Memory B cell (primary cell): ENCODE measurements at places on chromosomes 2 and 18.

DNA sequence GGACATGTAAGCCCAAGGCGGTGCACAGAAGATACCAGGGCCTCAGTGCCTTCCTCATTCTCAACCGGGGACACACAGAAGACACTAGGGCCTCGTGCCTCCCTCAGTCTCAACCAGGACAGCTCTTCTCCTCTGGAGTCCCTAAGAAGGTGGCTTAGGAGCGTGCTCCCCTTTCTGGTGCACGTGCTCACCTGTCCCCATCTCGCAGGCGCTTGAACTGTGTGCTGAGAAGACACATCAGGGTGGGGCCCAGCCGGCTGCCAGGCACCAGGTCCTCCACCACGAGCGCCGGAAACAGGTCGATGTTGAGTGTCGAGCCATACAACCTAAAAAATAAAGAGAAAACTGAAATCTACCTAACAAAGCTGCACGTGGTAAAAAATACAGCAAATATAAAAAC lies 99.9 kb downstream of the PXDN start:
- no peaks in the 10 kb centered on the region for H3K36me3 ChIP-seq
- no peak overlapping the region for H3K27ac ChIP-seq
- no peaks in the 10 kb centered on the region for H3K4me1 ChIP-seq
- no peak for DNase-seq
- no peak overlapping the region for H3K4me3 ChIP-seq

DNA sequence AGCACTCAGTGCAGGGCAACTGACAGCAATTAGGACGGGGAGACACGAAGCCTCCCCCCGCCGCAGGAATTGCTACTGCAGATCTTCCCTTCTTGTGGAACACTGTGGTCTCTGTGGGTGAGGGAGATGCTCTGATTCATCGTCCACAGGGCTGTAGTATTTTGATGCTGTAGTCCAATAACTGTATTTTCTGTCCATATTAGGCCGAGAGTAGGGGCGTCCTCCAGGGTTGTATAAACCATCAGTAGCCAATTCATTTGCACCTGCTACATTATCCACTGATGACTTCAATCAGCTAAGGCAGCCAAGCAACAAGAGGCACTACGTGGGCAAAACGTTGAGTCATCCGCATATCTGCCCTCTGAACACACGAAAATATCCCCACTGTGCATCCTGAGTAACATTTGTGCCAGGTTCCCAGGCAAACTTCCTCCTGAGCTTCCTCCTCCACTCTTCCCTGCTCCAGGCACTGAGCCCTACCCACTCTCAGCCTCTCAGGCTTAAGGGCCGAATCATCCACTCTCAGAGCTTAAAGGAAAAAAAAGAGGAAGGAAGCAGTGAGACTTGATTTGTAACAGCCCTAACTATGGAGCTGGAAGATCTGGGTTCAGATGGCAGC lies 62.1 kb downstream of the LBH start:
- no peaks in the 10 kb centered on the region for H3K36me3 ChIP-seq
- no peak overlapping the region for H3K4me3 ChIP-seq
- no peak for DNase-seq
- peak overlapping the region; percentile 82 for H3K27ac ChIP-seq
- peaks cover 48% of the 10 kb centered on the region for H3K4me1 ChIP-seq

GRCh38 chr18:9437021-9437437 lies 38.3 kb upstream of the RALBP1 start:
- H3K4me3 ChIP-seq: no peak overlapping the region
- H3K27me3 ChIP-seq: no peaks in the 10 kb centered on the region
- DNase-seq: no peak
- no peaks in the 10 kb centered on the region for H3K36me3 ChIP-seq
- H3K27ac ChIP-seq: no peak overlapping the region
- peaks cover 6% of the 10 kb centered on the region for H3K4me1 ChIP-seq

DNA sequence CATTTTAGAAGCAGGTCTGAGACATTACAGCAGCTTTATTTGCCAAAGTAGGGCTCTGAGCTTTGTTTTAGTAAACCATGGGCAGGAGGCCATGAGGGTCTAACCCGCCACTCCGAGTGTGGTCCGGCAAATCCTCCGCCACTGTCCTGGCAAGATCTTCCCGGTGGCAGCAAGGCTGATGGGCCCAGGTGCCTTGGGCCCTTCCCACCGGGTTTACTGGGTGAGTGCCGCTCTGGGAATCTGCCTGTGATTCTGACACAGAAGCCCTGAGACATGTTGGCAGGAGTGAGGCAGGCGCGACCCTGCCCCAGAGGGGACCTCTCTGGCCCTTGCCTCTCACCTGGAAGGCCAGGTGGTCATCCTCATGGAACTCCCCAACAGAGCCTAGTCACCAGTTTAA lies 29.9 kb downstream of the MTERF4 start:
- H3K4me3 ChIP-seq: no peak overlapping the region
- no peak for DNase-seq
- H3K27me3 ChIP-seq: no peaks in the 10 kb centered on the region
- H3K4me1 ChIP-seq: no peaks in the 10 kb centered on the region

DNA sequence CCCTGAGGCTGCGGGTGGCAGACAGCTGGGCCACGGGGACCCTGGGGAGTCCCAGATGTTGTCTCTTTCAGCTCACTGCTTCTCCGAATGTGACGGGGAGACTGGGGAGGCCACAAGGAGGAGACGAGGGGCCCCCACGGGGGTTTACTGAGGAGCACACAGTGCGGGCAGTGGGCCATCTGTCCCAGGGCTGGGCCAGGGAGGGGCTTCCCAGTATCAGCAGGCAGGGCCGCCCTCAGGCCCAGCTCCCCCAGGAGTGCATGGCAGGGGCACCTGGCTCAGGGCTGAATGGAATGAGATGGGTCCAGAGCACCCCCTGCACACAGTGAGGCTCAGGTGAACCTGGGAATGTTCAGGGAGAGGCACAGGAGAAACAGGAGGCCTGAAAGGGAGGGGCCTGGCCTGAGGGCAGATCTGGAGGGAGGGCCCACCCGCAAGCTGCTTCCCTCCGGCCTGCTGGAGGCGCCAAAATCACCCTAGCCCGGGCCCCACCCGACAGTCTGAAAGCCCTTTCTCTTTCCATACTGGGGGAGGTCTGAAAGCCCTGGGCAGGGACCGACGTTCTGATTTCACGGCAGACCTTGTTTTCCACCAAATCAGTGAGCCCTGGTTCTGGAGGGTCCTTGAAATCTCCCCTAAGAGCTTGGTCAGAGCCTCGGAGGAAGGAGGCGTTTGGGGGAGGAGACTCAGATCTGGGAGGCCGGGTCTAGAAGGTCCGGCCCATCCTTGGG lies 35.5 kb upstream of the PTMA start:
- H3K4me1 ChIP-seq: peaks cover 56% of the 10 kb centered on the region
- no peaks in the 10 kb centered on the region for H3K36me3 ChIP-seq
- peak; percentile 92 for DNase-seq
- H3K27ac ChIP-seq: peak overlapping the region; percentile 99

DNA sequence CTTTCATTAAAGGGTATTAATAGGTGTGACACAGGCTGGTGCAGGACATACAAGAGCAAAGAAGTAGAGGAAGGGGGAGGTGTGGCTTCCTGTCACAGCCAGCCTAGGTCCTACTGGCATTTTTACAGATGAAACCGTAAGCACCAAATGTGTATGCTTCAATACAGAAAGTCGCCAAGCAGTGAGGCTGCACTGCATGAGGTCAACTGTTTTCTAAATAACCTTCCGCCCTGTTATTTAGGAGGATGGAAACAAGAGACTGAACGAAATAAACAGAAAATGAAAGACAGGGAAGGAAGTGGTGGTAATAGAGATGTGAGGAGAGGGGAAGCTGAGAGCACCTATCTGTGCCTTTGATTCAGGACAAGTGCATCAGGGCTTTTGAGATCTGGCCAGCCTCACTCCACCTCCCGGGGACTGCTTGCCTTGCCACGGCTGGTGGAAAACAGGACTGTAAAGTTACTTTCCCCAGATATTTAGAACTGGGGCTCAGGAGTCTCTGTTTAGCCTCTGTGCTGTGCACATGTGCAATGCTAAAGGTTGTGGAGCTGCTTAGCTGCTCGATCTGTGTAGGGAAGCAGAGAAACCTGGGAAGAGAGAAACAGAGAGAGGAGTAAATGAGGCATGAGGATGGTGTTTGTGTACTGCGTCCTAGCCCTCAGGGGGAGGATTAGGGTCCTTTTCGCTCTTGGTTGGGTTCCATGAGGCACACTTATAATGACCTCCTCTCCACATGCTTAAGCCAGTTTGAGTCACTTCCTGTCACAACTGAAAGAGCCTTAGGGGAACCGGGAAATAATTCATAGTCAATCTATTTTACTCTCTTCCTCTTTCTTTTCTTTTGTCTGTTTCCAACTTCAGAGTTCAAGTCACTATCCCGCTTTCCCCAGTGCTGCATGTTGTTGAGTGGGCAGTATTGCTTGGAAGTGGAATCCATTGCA lies 62.3 kb upstream of the BOD1L2 start:
- peaks cover 40% of the 10 kb centered on the region for H3K27me3 ChIP-seq
- peaks cover 5% of the 10 kb centered on the region for H3K36me3 ChIP-seq
- no peak overlapping the region for H3K4me3 ChIP-seq
- DNase-seq: no peak
- peaks cover 17% of the 10 kb centered on the region for H3K4me1 ChIP-seq

GRCh38 chr2:17470855-17471641 lies 47.2 kb downstream of the RAD51AP2 start:
- no peaks in the 10 kb centered on the region for H3K4me1 ChIP-seq
- no peak overlapping the region for H3K27ac ChIP-seq
- DNase-seq: no peak
- no peaks in the 10 kb centered on the region for H3K36me3 ChIP-seq
- peaks cover 2% of the 10 kb centered on the region for H3K27me3 ChIP-seq

DNA sequence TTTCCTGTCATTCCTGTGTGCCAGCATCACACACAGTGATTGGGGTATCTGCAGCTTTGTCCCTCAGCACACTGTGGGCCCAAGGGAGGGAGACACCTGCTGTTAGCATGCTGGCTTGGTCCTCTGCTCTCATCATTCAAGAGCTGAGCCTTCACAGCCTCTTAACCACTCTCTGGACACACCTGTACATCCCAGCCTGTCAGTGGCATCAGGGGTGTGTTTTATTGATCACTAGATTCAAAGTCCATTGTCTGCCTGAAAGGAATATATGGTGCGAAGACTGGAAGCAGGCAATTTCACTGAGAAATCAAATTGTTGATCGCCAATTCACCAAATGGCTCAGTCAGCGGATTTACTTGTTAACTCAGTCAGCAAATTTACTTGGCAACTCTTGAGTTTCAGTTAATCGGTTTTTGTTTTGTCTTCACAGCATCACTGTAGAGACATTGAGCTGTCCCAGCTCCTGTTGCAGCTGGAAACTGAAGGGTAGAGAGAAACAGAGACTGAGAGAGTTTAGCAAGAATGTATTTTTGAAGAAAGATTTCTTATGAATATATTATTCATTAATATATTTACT lies 56.3 kb upstream of the TMEM200C start:
- DNase-seq: no peak
- H3K27me3 ChIP-seq: no peaks in the 10 kb centered on the region
- H3K36me3 ChIP-seq: no peaks in the 10 kb centered on the region
- no peak overlapping the region for H3K4me3 ChIP-seq
- H3K27ac ChIP-seq: no peak overlapping the region

DNA sequence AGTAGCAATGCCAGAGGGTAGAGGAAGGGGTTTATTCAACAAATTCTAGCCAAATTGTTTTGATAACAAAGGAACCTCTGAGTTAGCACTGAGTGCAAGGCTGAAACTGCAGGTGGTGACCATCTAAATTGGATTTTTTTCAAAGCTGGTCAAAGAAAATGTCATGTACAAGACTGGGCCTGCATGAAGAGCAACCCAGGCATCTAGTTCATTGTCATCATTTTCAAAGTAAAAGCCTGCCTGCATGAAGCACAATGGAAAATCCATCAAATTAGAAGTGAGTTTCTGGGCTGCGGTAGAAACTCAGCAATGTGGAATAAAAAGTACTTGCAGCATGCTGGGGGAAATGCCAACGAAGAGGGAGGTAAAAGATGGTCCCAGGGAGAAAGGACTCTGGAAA lies 80.8 kb upstream of the PPP1CB start:
- no peak for DNase-seq
- no peaks in the 10 kb centered on the region for H3K4me1 ChIP-seq
- H3K27ac ChIP-seq: no peak overlapping the region
- no peak overlapping the region for H3K4me3 ChIP-seq
- H3K27me3 ChIP-seq: peaks cover 7% of the 10 kb centered on the region

GRCh38 chr2:214810671-214811070 lies 1.2 kb upstream of the BARD1 start:
- H3K27ac ChIP-seq: no peak overlapping the region
- peak overlapping the region; percentile 93 for H3K4me3 ChIP-seq
- peaks cover 20% of the 10 kb centered on the region for H3K4me1 ChIP-seq

GRCh38 chr2:98464772-98465310 lies 20.2 kb downstream of the INPP4A start:
- no peaks in the 10 kb centered on the region for H3K36me3 ChIP-seq
- peak overlapping the region; percentile 88 for H3K27ac ChIP-seq
- no peaks in the 10 kb centered on the region for H3K27me3 ChIP-seq

DNA sequence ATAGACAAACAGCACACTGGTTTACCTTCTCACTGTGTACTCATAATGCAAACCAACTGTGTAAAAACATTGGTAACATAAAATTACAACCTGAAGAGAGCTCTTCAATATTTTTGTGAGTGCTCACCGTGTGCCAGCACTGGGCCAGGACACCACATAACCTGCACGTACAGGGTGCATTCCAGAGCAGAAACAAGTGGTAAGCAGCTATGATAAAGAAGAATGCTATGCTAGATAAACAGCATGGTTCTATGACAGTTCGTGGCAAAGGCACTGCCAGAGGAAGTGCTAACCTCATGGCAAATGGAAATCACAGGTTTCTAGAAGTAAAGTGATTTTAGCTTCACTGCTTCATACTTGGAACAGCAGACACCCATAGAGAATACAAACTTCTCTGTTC lies 343.5 kb downstream of the MTX2 start:
- no peak overlapping the region for H3K27ac ChIP-seq
- H3K4me3 ChIP-seq: no peak overlapping the region
- no peaks in the 10 kb centered on the region for H3K36me3 ChIP-seq

DNA sequence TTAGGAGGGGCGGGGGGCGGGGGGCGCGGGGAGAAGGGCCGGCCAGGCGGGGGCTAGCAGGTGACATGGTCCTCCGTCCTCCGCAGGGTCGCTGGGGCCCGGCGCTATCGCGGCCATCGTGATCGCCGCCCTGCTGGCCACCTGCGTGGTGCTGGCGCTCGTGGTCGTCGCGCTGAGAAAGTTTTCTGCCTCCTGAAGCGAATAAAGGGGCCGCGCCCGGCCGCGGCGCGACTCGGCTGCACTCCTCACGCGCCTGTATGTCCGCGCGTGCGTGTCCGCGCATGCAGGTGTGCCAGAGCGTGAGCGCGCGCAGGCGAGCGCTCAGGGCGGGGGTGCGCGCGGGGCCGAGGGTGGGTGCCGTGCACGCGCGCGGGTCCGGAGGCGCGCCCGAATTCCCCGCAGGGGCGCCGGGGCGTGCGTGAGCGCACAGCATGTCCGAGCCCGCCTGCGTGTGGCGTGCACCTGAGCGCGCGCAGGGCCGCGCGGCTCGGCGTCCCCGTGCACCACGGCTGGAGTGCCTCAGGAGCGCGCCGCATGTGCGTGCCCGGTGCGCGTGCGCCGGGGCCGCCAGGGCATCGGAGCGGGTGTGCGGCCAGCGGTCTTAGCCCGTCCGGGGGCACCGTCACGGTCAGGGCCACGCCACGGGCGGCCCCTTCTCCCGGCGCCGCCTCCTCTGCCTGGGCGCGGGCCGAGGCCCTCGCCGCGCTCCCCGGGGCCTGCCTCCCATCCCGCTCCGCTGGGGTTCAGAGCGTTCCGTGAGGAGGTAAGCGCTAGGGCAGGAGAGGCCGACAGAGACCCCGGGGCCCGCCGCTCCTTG lies 6.3 kb downstream of the SNORC start:
- H3K27ac ChIP-seq: no peak overlapping the region
- H3K4me1 ChIP-seq: peaks cover 11% of the 10 kb centered on the region
- peak; percentile 56 for DNase-seq
- H3K27me3 ChIP-seq: peaks cover 3% of the 10 kb centered on the region
- peak overlapping the region; percentile 76 for H3K4me3 ChIP-seq
- no peaks in the 10 kb centered on the region for H3K36me3 ChIP-seq

- no peaks in the 10 kb centered on the region for H3K36me3 ChIP-seq
- H3K27me3 ChIP-seq: peaks cover 7% of the 10 kb centered on the region
- no peak for DNase-seq
These were observed 73.9 kb upstream of the SIX2 start for GRCh38 chr2:45083175-45083574.
